ENCODE measurements at places on chromosomes 3 and 15. TPM values are rescaled to one million over a fixed set of nuclear protein-coding genes. Genes with fewer than 3 reads are reported as not detected.
A peak's percentile ranks its signal among the peaks of the same experiment; 100 is the strongest.

DNA sequence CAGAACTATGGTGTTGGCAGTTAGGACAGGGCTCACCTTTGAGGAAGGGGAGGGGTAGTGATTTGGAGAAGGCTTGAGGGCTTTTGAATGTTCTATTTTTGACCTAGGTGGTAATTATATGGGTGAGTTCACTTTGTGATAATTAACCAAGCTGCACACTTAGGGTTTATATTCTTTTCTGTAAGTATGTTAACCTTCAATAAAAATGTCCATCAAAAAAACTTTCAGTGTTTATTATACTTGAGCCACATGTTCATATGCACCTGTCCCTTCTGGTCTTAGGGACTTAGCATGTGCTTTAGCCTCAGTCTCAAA, 28.4 kb downstream of the PDE8A start:
- no peak for DNase-seq

Gene PRTG
- total RNA-seq, result 3.5 TPM

DNA sequence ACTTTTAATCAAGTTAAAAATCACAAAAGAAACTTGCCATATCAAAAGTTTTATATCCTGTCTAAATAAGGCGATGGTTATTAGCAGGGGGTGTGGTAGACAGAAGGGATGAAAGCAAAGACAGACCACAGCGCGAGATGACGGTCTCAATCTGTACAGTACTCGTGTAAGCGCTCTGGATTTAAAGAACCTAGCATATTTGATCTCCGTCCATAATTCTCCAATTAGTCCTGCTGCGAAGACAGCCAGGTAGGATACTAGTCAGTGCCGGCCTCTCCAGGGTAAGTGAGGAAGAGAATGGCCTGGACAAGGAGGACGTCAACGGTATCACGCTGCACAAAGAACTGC, 701 bp downstream of the SGO1 start:
- DNase-seq, result peak; percentile 27

- DNase-seq, result no peak
Observed at GRCh38 chr15:66821307-66821706, 119.3 kb downstream of the SMAD6 start.

- DNase-seq, result no peak
Observed at GRCh38 chr3:35744419-35744818, 105.1 kb downstream of the ARPP21 start.

GRCh38 chr3:141255846-141256261, 24.2 kb downstream of the PXYLP1 start:
- DNase-seq, result peak; percentile 53

DNA sequence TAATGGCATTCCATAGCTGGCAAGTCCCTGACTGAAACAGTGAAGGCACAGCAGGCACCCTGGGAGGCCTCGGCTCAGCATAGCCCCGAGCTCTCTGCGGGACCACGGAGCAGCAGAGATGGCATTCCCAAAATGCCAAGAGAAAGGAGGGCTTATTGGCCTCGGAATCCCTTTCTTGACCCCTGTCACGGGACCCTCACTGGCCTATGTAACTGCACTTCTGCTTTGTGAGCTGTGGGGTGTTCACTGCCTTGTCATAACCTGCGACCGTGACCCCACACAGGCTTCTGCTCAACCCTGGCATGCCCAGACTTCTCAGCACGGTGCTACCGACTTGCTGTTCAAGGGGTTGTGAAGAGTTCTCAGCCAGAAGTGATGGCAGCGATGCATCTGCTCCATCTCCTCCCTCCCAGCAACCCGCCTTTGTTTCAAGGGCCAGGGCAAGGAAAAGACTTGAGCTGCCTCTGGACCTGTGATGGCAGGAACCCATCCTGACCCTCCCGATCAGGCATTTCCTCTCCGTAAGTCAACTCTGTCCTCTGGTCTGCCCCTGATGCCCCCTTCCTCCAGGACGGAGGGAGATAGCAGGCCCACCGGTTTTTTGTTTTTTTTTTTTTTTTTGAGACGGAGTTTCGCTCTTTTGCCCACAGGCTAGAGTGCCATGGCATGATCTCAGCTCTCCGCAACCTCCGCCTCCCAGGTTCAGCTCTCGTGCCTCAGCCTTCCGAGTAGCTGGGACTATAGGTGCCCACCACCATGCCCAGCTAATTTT, 30.5 kb downstream of the EHD4 start:
- no peak for DNase-seq

GRCh38 chr3:71088019-71088708, 495.4 kb downstream of the FOXP1 start:
- no peak for DNase-seq

- peak; percentile 70 for DNase-seq
Observed at GRCh38 chr3:196341137-196341536, 2.9 kb upstream of the TM4SF19 start.

Gene CCDC50
- 100 TPM for total RNA-seq

Gene THBS1
- total RNA-seq, result 393 TPM

Gene SAXO2
- total RNA-seq, result 3.9 TPM

- no peak for DNase-seq
Observed at GRCh38 chr15:39850436-39850835, 67.8 kb upstream of the FSIP1 start.

GRCh38 chr3:170357176-170358041, at the start of gene SKIL:
SKIL (plus strand) TSS chr3:170357715; CDS start chr3:170360332, 2,617 bp downstream.
- DNase-seq, result peak; percentile 96

Data from MCF 10A (cell line).